ENCODE measurements at places on chromosomes 2 and 18.

- peak overlapping the region; percentile 70 for H3K4me3 ChIP-seq
- no peaks in the 10 kb centered on the region for H3K36me3 ChIP-seq
- DNase-seq: peak; percentile 95
- peak overlapping the region; percentile 96 for H3K27ac ChIP-seq
- H3K27me3 ChIP-seq: no peaks in the 10 kb centered on the region
Observed at GRCh38 chr2:237674731-237675276, 47.4 kb downstream of the LRRFIP1 start.

DNA sequence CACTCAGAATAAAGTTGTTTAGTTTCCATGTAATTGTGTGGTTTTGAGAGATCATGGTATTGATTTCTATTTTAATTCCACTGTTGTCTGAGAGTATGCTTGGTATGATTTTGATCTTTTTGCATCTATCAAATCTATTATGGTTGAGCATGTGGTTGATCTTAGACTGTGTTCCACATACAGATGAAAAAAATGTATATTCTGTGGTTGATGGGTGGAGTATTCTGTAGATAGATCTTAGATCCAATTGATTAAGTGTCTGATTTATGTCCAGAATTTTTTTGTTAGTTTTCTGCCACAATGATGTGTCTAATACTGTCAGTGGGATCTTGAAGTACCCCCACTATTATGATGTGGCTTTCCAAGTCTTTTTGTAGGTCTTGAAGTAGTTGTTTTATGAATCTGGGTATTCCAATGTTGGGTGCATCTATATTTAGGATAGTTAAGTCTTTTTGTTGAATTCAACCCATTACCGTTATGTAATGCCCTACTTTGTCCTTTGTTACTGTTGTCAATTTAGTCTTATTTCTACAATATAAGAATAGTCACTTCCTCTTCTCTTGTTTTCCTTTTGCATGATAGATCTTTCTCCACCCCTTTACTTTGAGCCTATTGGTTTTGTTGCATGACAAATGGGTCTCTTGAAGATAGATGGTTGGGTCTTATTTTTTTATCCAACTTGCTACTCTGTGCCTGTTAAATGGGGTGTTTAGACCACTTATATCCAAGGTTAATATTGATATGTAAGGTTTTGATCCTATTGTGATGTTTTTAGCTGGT, 101.8 kb downstream of the TRABD2A start:
- H3K27me3 ChIP-seq: no peaks in the 10 kb centered on the region
- no peak overlapping the region for H3K4me3 ChIP-seq
- H3K36me3 ChIP-seq: no peaks in the 10 kb centered on the region

DNA sequence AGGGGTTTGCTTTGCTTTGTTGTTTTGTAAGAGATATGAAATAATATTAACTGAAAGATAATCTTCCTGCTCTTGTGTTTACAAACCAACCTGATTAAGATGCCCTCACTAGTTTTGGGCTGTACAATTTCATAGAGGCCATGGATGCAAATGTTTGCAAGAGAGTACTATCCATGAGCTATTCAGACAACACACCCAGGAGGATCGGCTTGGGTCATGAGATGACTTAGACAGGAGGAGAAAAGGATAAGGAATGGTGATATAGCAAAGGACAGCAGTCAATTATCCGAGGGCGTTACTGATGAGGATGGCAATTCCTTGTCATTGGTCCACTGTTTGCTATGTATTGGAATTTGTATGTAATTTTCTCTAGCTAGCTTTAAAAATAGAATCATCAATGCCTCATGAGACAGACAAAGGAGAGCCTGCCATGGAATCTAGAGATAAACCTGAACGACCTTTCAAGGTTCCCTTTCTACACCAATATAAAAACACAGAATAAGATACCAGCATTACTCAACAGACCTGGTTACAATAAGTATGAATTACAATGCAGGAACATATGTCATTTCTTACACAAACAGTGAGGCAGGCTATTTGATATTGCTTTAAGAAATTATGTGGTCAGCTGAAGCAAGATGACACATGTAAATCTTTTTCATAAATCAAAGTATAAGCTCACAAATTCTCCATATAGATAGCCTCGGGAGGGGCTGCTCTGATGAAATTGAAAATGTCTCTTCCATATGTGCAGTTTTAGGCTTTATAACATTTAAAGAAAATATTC, 54.4 kb upstream of the SOS1 start:
- no peak overlapping the region for H3K4me3 ChIP-seq
- DNase-seq: no peak
- no peaks in the 10 kb centered on the region for H3K4me1 ChIP-seq

DNA sequence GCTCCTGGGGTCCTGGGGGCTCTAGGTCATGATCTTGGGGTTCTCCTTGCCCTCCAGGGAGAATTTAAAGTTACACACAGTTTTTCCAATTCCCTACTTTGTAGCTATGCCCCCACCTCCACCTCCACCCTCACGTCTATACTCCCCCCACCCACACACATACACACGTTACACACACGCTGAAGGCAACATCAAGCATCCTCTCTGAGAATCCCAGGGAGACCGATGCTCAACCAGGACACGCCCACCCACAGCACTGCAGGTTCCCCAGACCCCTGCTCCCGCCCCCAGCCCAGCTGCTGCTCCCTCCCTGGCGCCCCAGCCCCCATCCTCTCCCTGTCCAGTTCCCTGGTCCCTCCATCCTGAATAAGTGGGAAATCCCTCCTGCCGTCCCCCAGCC, 6.4 kb upstream of the TNS1 start:
- no peak for DNase-seq
- H3K4me1 ChIP-seq: peaks cover 5% of the 10 kb centered on the region
- H3K27me3 ChIP-seq: peaks cover 19% of the 10 kb centered on the region
- H3K27ac ChIP-seq: no peak overlapping the region

DNA sequence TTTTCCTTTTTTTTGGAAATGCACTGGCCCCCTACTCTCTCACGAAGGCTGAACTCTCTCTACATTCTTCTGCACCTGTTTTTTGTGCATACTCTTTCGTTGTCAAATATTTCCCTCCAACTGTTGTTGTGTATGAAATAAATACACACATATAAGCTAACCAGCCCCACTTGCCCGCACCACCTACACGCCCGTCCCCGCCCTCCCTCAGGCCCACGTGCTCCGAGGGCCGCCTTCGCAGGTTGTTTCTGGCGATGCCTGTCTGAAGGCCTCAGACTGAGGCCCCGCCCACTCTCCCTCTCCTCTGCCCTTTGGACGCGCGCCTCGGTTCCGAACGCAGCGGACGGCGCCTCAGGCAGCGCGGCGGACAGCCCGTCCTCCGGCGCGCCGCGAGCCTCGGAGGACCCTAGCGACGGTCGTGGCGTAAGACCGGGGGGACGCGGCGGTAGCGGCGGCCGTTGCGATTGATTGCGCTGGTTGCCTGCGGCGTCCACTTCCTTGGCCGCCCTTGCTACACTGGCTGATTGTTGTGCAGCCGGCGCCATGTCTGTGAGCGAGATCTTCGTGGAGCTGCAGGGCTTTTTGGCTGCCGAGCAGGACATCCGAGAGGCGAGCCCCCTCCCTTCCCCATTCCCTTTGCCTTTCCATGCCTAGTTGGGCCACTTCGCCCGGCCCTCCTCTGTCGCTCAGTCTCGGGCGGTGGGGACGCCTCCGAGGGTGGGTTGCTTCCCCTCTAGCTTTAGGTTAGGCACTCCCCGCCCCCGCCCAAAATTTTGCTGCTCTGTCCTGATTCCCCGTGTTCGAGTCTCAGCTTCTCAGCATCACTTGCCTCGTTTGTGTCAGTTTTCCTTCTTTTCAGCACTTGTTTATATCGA, at the start of gene TSN:
TSS of gene TSN (plus strand) at position 415 of the 875 bp plus-strand sequence. CDS start at position 544, 129 bp downstream.
- H3K4me3 ChIP-seq: peak within 1 kb of the TSS; percentile 100
- DNase-seq: peak; percentile 98
- peak within 1 kb of the TSS; percentile 86 for H3K27ac ChIP-seq

GRCh38 chr2:33666879-33667278, 67.8 kb upstream of the FAM98A start:
- no peaks in the 10 kb centered on the region for H3K4me1 ChIP-seq
- no peak overlapping the region for H3K27ac ChIP-seq
- no peaks in the 10 kb centered on the region for H3K27me3 ChIP-seq
- H3K4me3 ChIP-seq: no peak overlapping the region
- no peak for DNase-seq

- no peaks in the 10 kb centered on the region for H3K4me1 ChIP-seq
- DNase-seq: no peak
- no peak overlapping the region for H3K4me3 ChIP-seq
- no peaks in the 10 kb centered on the region for H3K27me3 ChIP-seq
Observed at GRCh38 chr2:82780050-82780449, 1679.0 kb downstream of the SUCLG1 start.

- no peaks in the 10 kb centered on the region for H3K4me1 ChIP-seq
- no peaks in the 10 kb centered on the region for H3K36me3 ChIP-seq
- H3K27ac ChIP-seq: no peak overlapping the region
- no peak for DNase-seq
- no peak overlapping the region for H3K4me3 ChIP-seq
Observed at GRCh38 chr2:168903888-168904287, 2.8 kb downstream of the G6PC2 start.

All from CD8-positive, alpha-beta memory T cell (primary cell).